ENCODE measurements at places on chromosomes 5 and 9.

GRCh38 chr9:137116728-137117127 lies 2.2 kb upstream of the DPP7 start:
- DNase-seq: no peak

- no peak for DNase-seq
Observed at GRCh38 chr5:99141534-99142128, 212.8 kb upstream of the CHD1 start.

GRCh38 chr9:2489838-2490314 lies 131.7 kb upstream of the VLDLR start:
- DNase-seq: no peak

- DNase-seq: no peak
Observed at GRCh38 chr9:34385561-34386230, 9.0 kb upstream of the MYORG start.

DNA sequence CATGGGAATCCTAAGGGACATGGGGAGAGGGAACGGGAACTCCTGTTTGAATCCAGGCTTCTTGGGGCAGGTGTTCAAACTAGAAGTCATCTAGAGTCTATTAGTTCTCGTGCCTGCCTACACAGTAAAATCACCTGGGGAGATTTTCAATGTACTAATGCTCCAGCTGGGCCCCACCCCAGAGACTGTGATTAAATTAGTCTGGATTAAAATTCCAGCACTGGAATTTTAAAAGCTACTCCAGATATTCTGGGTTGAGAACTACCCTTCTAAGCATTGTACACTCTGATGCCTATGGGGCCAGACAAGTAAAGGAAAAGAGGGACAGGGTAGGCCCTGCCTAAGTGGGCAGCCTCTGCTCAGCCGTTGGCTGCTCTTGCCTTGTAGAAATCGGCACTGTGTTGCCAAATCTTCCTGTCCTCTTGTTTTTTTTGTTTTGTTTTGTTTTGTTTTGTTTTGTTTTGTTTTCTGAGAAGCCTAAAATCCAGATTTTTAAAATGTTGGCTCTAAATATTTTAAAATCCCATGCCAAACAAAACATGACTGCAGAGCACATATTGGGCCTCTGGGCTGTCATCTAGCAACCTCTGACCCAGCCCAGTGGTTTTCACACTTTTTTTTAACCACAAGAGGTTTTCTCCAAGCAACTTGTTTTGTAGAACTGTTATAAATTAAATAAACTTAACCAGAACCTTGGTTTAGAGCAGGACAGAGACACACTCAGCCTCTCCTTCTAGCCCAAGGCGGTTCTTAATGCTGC lies 29.0 kb downstream of the ADRB2 start:
- DNase-seq: no peak

GRCh38 chr9:98034593-98035546 lies 21.7 kb upstream of the NANS start:
- DNase-seq: peak; percentile 56

DNA sequence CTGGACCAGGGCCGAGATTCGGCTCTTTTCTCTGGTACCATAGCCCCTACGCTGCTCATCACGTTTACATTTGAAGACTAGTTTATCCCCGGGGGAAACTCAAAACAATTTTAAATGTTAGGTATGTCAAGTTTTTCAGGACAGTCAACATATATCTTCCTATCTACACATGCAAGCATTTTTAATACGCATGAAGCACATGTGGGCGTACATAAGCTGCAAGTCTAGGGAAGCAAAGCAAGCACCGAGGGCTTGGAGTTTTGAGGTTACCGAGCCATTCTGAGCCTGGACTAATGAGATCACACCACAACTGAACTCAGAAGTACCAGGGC lies 154.4 kb downstream of the AUH start:
- no peak for DNase-seq

DNA sequence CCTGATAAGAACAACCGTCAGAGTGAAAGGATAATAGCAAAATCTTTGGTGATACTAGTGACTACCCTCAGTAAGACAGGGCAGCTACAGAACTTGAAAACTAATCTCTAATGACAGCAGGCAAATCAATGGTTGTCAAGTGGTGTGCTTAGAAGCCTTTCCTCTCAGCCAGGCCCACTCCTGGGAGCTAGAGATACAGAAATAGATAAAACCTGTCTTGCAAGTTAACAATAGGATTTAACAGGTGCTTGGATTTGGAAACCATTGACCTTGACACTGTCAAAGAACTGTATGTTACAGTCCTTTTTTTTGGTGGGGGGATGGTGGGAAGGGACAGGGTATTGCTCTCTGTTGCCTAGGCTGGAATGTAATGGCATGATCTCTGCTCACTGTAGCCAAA lies 118.6 kb downstream of the BASP1 start:
- no peak for DNase-seq

- DNase-seq: peak; percentile 11
Observed at GRCh38 chr5:148179234-148179824, 11.0 kb downstream of the SPINK14 start.

GRCh38 chr5:142426129-142427014 lies 101.6 kb upstream of the SPRY4 start:
- DNase-seq: no peak

DNA sequence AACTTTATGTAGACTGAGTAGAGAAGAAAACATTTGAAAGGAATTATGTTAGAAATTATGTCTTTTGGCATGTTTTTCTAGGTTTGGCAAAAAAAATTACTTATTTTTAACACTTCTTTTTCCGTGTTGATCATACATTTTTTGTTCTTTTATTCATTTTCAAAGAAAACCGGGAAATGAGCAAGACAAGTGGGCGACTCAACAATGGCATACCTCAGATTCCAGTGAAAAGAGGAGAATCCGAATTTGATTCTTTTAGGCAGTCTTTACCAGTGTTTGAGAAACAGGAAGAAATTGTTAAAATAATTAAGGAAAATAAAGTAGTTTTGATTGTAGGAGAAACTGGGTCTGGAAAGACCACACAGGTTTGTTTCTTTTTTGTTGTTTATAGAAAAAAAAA lies 12.9 kb downstream of the YTHDC2 start:
- DNase-seq: no peak

GRCh38 chr5:76765249-76765648 lies 49.3 kb downstream of the F2R start:
- DNase-seq: no peak

DNA sequence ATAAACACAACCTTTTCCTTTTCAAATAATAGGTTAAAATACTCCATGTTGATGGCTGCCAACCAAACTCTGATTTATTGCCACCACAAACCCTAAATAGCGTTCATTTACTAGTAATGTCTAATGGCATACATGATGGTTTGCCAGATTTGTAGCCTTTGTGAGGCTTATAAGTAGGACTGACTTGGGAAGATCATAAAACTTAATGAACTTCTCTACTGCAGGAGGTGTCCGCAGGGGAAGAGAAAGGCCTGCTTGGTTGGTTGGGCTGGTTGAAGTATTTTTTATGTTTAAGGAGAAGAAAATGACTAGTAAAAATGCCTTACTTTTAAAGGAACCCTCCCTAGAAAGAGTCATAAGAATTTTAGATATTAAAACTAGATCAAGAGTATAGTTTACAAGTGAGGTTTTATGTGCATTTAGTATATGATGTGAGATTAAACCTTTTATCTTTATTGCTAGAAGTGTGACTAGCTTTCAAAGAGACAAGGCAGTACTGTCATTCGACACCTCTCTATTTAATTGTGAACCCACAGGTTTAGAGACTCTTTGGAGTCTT lies 5.0 kb downstream of the PBX3 start:
- no peak for DNase-seq

DNA sequence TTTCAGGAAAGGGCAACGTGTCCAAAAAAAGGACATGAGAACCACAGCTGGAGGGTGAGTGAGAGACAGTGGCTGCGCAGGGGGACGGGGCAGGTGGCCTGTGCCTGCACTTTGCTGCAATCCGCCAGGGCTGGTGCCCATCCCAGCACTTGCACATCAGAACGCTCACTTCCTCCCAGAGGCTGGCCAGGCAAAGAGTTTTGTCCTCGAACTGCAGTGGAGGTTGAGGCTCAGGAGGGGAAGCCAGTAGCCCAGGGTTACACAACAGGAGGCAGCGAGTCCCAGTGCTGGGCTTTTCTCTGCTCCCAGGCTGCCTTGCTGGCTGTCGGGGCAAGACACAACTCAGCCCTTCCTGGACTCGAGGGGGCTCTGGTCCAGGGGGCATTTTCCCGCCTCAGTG lies 33.1 kb downstream of the CRB2 start:
- DNase-seq: no peak

DNA sequence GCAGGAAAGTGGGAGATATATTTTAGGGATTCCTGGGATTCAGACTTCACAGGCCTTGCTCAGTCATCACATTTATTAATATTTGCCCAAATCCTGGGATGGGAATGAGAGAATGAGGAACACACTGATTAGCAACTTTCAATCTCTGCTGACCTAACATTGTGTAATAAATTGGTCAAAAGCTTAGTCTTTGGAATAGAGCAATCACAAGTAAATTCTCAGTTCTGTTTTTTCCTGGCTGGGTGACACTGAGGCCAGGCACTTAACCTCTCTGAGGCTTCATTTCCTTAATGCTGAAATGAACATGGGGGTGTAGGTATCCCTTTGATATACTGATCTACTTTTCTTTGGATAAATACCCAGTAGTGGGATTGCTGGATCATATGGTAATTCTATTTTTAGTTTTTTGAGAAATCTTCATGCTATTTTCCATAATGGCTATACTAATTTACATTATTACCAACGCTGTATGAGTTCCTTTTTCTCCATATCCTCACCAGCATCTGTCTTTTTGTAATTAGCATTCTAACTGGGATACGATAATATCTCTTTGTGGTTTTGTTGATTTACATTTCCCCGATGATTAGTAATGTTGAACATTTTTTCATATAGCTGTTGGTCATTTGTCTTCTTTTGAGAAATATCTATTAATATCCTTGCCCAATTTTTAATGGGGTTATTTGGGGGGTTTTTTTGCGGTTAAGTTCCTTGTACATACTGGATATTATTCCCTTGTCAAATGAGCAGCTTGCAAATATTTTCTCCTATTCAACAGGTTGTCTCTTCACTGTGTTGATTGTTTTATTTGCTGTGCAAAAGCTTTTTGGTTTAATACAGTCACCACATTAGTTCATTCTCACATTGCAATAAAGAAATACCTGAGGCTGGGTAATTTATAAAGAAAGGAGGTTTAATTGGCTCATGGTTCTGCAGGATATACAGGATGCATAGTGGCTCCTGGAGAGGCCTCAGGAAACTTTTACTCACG lies 36.8 kb upstream of the NIPBL start:
- no peak for DNase-seq

- DNase-seq: no peak
Observed at GRCh38 chr9:128049843-128050242, 17.3 kb downstream of the NAIF1 start.

DNA sequence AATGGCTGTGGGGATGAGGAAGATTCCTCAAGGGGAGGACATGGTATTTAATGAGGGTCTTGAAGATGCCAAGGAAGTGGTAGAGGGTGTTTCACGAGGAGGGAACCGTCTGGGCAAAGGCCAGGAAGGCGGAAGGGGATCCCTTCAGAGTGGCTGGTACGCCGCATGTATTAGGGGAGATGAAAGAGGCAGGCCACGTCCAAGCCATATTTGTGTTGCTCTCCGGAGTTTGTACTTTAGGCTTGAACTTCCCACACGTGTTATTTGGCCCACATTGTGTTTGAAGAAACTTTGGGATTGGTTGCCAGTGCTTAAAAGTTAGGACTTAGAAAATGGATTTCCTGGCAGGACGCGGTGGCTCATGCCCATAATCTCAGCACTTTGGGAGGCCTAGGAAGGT lies 1.2 kb downstream of the FXN start:
- DNase-seq: no peak

DNA sequence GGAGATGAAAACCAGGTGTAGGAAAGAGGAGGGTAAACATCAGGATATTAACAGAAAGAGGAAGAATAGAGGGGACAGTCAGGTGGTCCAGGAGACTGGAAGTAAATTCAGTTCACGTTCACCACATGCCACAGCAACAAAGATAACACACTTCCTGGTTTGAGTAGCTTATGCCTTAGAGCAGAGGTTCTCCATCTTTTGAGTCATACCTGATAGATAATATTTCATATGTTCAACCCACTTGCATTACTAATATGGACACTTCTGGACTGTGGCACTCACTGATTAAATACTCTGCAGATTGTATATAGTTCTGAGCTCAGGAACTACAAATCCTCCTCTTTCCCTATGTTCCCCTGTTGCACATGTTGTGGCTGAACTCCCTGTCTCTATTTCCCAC lies 179.9 kb upstream of the NR3C1 start:
- no peak for DNase-seq

Data from renal cortex interstitium (tissue), 15 donors.